ENCODE measurements at places on chromosomes 7 and 10. TPM values are rescaled to one million over a fixed set of nuclear protein-coding genes. Genes with fewer than 3 reads are reported as not detected.

DNA sequence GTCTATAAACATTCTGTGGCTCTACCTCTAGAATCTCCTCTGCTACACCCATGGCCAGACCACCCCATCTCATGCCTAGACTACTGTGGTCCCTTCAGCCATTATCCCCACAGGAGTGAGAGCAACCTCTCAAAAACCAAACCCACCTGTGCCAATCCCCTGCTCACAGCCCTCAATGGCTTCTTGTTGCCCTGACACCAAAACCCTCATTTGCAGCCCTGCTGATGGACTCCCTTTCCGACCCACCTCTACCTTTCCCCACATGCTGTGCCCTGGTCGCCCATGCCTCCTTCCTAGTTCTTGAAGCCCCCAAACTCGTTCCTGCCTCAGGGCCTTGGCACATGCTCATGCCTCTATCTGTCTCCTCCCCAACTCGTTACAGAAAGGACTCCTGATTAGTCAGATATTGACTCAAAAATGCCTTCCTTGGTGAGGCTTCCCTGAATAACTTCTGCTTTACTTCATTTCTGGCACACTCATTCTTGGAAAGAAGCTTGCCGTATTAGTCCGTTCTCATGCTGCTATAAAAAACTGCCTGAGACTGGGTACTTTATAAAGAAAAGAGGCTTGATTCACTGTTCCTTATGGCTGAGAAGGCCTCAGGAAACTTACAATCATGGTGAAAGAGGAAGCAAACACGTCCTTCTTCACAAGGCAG lies 104.2 kb downstream of the TEX36 start:
- DNase-seq, result no peak

DNA sequence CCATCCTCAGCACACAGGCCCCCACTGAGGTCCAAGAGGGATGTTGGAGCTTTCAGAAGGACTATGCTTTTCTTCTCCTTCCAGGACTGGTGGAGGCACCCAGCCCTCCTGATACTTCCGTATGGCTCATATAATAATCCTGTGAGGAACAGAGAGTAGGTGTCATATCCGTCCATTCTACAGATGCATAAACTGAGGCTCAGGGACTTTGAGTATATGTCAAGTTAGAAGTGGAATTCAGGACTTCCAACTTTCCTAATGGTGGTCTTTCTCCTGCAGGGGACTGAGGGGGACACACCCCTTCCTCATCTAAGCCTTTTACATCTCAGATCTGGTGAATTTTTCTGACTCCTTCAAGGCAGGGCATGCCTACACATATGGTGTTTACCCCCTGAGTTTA lies 153.7 kb downstream of the RPS24 start:
- DNase-seq, result no peak

DNA sequence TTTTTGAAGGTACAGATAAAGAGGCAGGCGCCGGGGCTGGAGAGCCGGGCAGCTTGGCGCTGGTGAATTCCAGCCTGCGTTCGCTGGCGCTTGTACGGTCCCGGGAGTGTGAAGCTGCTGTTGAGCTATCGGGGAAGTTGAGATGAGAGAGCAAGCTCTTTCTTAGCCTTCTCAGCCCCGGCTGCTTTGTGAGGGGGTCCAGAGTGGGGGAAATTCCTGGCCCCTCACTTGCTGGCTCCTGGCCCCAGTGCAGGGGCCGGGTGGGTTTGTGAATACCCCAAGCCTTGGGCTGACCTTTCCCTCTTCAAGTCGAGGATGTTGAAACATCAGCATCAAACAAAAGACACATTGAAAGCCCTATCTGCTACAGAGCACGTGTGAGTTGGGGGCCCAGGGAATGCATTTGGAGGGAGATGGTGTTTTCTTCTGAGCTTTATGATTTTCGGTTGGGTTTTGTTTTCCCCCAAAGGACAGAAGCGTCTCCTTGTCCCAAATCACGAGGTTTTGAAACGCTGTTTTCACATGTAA lies 2.7 kb downstream of the ZMIZ1 start:
- DNase-seq, result no peak

DNA sequence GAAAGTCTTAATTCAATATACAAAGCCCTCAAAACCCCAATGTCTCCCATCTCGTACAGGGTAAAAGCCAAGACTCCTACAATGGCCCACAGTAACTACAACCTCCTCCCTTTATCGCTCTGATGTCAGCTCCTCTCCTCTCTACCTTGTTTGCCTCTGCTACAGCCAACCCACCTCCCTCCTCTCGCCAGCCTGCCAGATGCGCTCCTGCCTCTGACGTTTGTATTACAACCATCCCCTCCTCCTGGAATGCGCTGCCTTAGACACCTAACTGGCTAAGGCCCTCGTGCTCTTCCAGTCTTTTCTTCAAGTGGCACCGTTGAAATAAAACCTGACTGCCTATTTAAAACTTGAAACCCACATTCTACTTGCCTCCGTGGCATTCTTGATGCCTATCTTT lies 115.3 kb upstream of the MYO3A start:
- DNase-seq, result no peak

The VSTM4 gene
- not detected for total RNA-seq

DNA sequence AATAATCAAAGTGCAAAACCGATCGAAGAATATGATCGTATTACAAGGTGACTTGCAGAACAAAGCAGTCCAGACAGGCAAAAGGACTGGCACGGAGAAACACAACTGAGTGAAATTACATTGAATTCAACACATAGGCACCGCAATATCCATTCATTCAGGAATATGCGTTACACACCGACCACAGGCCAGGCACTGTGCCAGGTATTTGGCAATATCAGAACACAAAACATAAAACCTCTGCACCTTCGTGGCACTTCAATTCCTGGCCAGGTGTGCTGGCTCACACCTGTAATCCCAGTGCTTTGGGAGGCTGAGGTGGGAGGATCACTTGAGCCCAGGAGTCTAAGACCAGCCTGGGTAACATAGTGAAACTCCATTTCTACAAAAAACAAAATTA lies 187.9 kb downstream of the DIP2C start:
- DNase-seq, result peak; percentile 55

DNA sequence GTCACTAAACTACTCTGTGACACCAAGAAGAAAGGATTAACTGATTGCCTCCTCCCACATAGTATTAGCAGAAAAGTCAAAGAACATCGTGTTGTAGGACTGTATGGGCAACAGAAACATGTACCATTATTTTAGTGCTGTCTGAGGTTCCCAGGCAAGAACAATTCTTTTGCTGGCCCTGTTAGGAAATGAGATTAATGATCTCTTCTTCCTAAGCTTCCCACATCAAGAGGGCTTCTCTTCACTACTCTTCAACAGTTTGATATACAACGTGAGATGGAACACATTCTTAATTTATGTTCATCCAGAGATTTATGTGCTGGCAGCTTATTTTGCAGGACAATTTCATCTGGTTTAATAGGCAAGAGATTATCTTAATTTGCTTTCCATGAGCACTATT lies 219.6 kb downstream of the DOCK4 start:
- no peak for DNase-seq

Measured in Calu3 (cell line).